Foreskin keratinocyte (primary cell): ENCODE measurements at places on chromosomes 4 and X. TPM values are rescaled to one million over a fixed set of nuclear protein-coding genes. Genes with fewer than 3 reads are reported as not detected.

GRCh38 chr4:2071252-2071911 lies 12.3 kb downstream of the NAT8L start:
- no peak for DNase-seq

GRCh38 chr4:158824425-158825274 lies 55.8 kb downstream of the FNIP2 start:
- peak; percentile 23 for DNase-seq

DNA sequence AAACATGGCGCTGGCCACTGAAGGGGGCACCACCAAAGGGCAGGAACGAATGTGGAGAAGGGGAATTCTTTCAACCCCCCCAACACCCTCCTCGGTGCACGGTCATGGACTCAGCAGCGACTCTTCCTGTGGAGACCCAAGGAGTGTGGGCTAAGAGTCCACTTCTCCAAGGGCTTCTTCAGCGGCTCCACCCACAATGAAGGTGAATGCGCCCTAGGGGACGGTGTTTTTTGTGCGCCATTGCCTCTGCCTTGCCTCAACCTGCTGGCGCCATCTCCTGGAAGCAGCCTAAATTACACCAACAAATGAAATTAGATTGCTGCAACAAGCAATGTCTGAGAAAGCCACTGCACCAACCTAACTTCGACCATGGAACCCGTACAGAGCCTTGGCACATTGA lies 169.2 kb upstream of the MAGEB18 start:
- DNase-seq: no peak

GRCh38 chr4:33090910-33091309 lies 2370.7 kb downstream of the PCDH7 start:
- no peak for DNase-seq

DNA sequence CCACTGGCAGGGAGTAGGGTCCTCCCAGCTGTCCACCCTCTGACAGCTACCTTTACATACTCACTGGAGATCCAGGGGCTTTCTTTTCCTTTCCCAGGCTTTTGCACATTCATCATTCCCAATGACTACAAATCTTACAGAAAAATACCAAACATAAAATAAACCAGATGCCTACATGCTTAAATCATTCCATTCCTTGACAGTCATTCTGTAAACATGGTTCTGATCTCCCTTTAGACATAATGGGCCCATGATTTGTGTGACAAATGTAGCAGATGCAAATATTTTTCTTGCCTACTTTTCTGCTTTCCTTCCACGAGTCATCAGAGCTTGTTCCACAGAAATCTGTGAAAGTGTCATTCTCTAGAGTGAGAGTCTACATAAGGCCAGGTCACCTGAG lies 207.0 kb downstream of the IDS start:
- no peak for DNase-seq

GRCh38 chrX:134737061-134737460 lies 78.8 kb upstream of the PLAC1 start:
- DNase-seq: no peak

GRCh38 chr4:73127839-73128453 lies 58.4 kb upstream of the COX18 start:
- no peak for DNase-seq

GRCh38 chr4:153207027-153207426 lies 2.8 kb downstream of the TRIM2 start:
- no peak for DNase-seq

- no peak for DNase-seq
Measured at GRCh38 chrX:37378404-37378803, 29.2 kb downstream of the PRRG1 start.

DNA sequence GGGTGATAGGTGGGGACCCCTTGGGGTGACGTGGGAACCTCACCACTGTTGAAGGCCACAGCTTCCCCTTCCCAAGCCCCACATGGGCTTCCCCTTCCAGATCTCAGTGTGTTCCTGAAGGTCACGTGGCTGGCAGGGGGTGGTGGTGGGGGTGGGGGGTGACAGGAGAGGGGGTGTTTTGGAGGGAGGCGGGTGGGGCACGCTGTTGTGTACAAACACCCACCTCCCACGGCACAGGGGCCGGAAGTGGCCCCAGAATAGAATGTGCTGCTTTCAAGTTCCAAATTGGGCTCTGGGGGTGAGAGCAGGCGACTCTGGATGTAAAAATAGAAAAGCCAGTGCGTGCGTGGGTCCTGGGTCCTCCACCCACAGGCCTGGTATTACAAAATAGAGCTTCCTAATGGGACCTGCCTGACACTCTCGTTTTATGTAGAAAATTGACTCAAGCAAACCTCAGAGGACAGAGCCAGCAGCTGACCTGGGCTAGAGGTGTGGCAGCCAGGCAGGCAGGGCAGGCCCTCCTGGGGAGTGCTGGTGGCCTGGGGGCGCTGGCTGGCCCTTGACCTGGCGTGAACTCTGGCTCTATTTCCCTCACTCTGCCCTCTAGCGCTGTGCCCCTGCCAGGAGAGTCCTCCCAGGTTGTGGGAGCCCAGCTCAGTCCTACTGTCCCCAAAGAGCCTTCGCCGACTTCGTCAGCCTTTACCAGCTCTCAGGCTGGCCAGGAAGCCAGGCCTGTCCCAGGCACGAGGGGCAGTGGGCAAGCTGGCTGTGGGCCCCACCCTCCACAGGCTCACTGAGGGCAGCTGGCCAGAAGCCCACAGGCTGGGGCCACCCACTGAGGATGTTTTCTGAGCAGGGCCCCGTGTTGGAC lies 5.4 kb upstream of the SH3BP2 start:
- no peak for DNase-seq

DNA sequence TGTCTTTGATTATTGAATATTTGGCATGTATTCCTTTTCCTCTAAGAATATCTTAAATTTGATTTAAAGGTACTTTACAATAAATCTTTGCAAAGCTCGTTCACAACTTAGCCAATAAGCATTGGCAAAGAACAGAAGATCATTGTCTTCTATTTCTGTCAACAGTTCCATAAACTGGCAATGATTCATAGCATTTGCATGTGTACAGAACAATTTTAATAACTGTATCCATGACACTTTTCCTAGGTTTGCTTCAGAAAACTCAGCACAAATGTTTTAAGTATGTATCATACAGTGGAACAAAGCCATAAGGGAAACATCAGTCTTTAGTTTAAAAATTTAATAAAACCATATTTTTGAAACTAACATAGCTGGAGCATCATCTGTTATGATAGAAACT lies 462.7 kb upstream of the RPS6KA3 start:
- peak; percentile 52 for DNase-seq

GRCh38 chr4:53455766-53456165 lies 78.3 kb downstream of the FIP1L1 start:
- DNase-seq: no peak

- no peak for DNase-seq
Measured at GRCh38 chr4:87258677-87259076, 38.3 kb upstream of the KLHL8 start.

DNA sequence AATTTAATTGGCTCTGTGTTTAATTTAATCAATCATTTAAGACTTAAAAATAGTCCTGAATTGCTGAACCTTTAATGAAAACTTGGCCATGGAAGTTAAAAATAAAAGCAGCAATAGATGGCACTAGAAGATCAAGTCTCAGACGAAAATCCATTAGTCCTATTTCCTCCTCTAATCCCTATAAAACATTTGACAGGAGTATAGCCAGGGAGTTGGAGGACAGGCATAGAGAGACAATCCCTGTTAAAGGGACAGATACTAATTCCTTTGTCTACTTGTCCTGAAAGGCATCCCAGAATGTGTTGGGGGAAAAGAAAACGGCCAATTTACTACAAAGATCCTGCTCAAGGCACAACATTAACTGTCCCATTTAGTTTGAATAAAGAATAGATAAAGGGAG lies 276.3 kb upstream of the TACR3 start:
- DNase-seq: peak; percentile 74

DNA sequence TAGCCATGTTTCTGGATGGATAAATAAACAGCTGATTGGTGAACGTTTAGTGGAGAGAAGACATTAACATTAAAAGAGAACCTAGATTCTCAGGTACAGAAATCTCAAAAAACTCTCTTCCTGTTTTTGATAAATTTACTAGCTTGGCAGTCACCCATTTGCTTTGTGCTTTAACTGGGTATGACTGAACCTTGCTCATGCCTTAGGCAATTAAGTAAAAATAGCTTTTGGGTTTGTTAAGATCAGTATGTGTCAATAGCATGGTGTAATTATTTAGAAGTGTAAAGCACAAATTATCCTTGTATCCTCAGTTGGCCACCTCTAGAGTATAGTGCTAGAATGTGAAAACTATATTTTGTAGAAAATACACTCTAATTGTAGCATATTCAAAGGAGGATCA lies 200.0 kb downstream of the CFAP299 start:
- peak; percentile 5 for DNase-seq

DNA sequence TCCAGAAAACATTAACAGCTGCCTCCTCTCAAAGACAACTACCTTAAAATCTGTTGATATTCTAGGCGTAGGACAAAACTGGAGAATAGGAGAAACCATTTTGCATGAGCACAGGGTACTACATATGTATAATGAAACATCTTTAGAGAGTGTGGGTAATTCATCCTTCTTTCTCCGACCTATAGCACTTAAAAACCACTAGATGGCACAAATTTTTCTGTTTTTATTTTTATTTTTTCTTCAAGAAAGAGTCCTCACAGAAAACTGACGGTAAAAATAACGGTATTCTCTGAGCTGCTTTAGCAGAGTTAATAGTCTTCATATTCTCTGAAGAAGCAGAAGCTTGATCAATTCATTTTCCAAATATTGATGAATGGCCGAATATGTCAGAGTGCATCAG lies 14.6 kb downstream of the SMIM31 start:
- no peak for DNase-seq

CITED1 gene
- 0.28 TPM in 1 of 2 replicates, not detected in the other for total RNA-seq

TRPC5OS gene
- total RNA-seq: not detected in 2 replicates

TLR10 gene
- not detected in 2 replicates for total RNA-seq

FAM184B gene
- total RNA-seq: not detected in 2 replicates

MAGEC2 gene
- not detected in 2 replicates for total RNA-seq

PNPLA4 gene
- total RNA-seq: 16.2 and 18.2 TPM in 2 replicates

BOD1L1 gene
- total RNA-seq: 29.2 and 30.2 TPM in 2 replicates
